ENCODE measurements at places on chromosomes 3 and 15. TPM values are rescaled to one million over a fixed set of nuclear protein-coding genes. Genes with fewer than 3 reads are reported as not detected.
A peak's percentile ranks its signal among the peaks of the same experiment; 100 is the strongest.

DNA sequence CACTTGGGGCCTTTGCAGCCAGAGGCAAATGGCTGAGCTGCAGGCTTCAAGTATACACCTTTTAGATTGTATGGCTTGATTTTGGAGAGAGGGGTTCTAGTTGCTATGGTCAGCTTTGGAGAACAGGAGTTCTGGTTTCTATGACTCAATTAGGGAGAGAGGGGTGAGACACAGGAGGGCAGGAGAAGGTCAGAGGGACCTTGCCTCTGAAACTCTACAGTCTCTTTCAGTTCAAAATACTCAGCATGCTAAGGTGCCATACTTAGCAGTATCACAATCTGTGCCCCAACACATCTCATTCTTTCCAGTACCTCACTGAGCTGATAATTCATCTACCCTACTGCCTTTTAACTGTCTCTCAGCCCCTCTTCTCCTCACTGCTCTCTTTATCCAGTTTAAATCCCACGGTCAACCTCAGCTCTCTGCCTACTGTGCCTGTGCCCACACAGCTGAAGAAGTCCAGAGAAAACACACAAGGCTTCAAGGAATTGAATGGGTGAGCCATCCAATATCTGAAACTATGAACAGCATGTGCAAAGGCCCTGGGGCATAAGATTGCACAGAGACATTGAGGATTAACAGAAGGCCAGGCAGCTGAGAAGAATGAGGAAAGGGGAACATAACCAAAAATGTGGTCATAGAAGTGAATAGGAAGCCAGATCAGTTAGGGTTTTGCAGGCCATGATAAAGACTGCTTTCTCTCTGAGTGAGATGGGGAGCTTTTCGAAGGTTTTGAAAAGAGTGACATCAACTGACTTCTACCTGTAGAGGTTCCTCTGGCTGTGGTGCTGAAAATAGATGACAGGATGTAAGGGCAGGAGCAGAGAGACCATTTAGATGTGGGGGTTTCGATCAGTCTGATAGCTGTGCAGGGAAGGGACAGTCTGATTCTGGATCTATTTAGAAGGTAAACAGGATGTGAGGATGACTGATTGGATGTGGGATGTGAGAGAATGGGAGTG is 54.5 kb upstream of the C3orf80 start:
- no peak for DNase-seq

GRCh38 chr3:95319921-95320494 is 1257.1 kb downstream of the NSUN3 start:
- peak; percentile 31 for DNase-seq

- peak; percentile 27 for DNase-seq
These were observed 33.4 kb upstream of the ZNF609 start for GRCh38 chr15:64426845-64427465.

DNA sequence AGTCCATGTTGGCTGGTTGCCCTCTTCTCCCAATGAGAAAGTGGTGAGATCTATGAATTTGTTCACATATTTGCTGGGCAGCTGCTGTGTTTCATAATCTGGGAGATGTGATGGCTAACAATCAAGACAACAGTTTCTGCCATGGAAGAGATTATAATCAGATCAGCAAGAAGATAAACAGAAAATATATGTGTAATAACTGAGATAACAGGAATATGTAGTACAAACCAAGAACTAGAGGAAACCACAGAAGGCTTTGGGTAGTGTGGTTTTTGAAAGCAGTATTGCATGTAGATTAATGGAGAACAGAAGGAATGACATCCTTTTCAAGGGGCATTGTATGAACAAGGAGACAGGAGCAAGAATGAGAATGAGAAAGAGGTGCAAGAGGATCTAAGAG is 12.2 kb upstream of the CSTA start:
- no peak for DNase-seq

- peak; percentile 100 for DNase-seq
These were observed 82.4 kb downstream of the WWTR1 start for GRCh38 chr3:149575213-149575960.

- no peak for DNase-seq
These were observed 105.5 kb downstream of the SLC25A26 start for GRCh38 chr3:66326340-66326739.

Gene SCN11A
- not detected for total RNA-seq

Gene AGTR1
- total RNA-seq, result 0.07 TPM

Gene MYL3
- total RNA-seq, result not detected

Gene PLAAT1
- 8.1 TPM for total RNA-seq

Gene TICRR
- total RNA-seq, result 10.1 TPM

Data from HT1080 (cell line).